ENCODE measurements at places on chromosomes 1 and 21. TPM values are rescaled to one million over a fixed set of nuclear protein-coding genes. Genes with fewer than 3 reads are reported as not detected.

OR2M3 gene
- not detected for total RNA-seq

RNF186 gene
- total RNA-seq = 0.14 TPM

MRPL24 gene
- total RNA-seq = 53.8 TPM

SELENOF gene
- total RNA-seq = 209 TPM
